ENCODE measurements at places on chromosomes 12 and 14.

- no peak for DNase-seq
These were observed 158.0 kb downstream of the RIMBP2 start for GRCh38 chr12:130557886-130558765.

GRCh38 chr12:60174476-60174875 is 578.6 kb downstream of the SLC16A7 start:
- no peak for DNase-seq

DNA sequence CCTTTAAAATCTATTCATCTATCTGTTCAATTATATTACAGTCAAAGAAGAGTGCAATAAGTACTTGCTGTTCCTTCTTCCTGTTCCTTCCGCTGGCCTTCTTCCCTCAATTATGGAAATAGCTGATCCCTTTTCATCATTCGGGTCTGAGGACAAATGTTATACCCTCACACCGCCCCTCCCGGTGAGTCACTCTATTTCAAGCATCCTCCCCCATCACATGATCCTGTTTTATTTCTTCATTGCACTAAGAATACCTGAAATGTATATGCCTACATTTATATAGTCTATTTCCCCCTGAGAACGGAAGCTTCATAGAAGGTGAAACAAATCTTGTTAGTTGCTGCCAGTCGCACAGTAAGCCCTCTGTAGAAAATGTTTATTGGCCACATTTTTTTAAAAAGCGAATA is 2.5 kb downstream of the SLC38A1 start:
- no peak for DNase-seq

DNA sequence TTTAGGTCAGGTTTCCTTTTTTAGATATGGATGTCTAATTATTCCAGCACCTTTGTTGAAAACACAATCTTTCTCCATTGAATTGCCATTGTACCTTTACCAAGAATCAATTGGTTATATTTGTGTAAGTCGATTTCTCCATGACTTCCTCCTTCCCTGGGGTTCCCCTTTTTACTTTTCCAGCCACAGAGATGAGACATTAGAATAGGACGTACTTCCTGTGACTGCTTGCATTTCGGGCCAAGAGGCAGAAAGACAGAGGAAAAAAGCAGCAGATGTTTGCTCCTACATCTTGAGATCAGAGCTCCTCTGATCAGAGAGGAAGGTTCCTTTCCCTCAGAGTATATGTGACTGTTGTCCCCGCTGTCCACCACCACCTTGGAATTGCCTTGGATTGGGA is 453.7 kb upstream of the RGS6 start:
- DNase-seq, result no peak

DNA sequence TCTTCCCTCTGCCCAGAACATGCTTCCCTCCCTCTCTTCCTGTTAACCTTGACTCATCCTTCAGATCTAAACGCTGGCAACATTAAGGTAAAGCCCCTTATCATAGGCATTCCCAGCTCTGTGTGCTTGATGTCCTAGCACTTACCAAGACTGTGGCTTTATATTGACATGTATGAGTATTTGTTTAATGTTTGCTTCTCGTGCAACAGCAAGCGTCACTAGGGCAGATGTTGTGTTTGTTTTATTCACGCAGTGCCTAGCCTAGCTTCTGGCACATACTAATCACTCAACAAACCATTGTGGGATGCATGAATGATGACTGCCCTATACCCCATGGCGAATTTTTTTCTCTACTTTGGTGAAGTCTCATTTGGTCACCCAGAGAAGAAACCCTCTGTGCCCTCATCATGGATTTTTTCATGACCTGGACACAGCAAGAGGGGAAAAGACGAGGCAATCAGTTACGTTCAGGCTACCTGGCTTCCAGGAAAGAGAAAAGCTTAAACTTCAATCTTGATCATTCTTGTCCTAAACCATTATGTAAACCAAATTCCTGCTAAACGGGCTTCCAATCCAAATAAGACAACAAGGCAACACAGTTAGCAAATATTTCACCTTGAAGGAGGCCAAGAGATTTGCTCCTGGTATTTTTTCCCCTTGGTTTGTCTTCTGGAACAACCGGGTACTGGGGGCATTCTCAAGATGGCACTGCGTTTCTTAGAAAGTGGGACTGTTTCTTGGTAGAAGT is 47.9 kb upstream of the SOCS2 start:
- no peak for DNase-seq

GRCh38 chr14:50371546-50371945 is 25.1 kb downstream of the CDKL1 start:
- DNase-seq, result no peak

GRCh38 chr14:96173636-96174475 is 30.8 kb upstream of the BDKRB2 start:
- peak; percentile 59 for DNase-seq

- DNase-seq, result no peak
These were observed 31.5 kb upstream of the GZMB start for GRCh38 chr14:24665440-24665991.

All from suprapubic skin (tissue), 4 donors.